Activated CD4-positive, alpha-beta T cell treated with anti-CD3 and anti-CD28 coated beads for 1 hour (primary cell): ENCODE measurements at places on chromosomes 12 and 14.

GRCh38 chr14:87045246-87045645, 947.7 kb downstream of the GALC start:
- DNase-seq: no peak

DNA sequence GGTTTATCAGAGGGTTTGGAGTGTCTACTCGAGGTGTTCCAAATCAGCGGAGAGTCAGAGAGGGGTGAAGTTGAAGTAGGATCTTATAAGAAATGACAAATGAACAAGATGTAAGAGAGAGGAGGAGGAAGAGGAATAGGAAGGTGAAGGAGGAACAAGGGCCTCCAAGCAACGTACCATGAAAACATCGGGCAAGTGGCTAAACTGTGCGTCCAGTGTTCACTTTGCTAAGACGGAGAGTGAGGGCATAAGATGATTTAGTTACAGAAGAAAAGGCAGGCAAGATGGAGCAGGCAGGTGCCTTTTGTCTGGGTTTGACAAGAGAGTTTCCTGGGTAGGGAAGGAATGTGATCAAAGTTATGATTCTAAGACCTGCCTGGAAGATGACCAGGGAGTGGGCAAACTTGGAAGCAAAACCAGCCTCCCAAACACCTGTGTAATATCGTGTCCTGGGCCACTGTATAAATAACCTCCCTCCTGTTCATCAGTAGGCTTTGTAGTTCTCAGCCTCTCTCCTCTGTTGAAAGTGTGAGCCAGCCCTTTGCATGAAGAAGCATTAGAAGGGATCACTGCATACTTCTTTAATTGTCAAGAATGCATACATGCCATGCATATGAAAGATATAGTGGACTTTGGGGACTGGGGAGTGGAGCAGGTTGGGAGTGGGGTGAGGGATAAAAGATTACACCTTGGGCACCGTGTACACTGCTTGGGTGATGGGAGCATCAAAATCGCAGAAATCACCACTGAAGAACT, 111.4 kb downstream of the ZFP36L1 start:
- DNase-seq: no peak

- DNase-seq: no peak
Observed at GRCh38 chr14:84323450-84323849, 1206.5 kb upstream of the FLRT2 start.

DNA sequence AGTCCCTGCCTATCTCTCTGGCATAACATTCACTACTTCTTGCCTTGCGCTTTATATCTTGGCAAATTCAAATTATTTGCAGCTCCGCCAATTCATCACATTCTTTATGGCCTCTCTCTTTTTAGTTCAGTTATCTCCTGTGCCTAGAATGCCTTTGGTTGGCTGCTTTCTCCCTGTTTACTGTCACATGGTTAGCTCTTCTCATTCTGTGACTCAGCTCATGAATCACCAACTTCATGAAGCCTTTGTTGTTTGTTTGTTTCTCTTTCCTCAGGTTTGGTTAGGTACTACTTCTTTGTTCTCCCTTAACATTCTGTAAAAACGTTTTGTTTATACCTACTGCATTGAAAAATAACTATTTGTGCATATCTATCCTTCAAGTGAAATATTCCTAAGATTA, 376.5 kb upstream of the GARIN6 start:
- DNase-seq: no peak

DNA sequence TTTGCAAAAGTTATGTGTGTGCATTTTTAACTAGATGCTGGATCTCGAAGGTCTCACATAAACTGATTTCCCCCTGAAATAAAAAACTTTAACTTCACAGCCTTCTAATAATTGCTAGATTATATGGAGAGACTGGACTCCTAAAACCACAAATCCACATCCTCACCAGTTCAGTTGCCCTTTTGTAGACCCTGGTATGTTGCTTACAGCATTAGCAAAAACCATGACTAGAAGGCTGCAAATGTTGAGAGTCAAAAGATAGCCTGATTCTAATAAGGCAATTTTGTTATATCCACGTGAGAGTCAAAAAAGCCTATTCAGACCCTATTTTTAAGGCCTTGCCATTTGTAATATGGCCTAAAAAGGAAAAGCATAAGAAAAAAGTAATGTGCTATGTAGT, 37.4 kb downstream of the RASSF8 start:
- no peak for DNase-seq

DNA sequence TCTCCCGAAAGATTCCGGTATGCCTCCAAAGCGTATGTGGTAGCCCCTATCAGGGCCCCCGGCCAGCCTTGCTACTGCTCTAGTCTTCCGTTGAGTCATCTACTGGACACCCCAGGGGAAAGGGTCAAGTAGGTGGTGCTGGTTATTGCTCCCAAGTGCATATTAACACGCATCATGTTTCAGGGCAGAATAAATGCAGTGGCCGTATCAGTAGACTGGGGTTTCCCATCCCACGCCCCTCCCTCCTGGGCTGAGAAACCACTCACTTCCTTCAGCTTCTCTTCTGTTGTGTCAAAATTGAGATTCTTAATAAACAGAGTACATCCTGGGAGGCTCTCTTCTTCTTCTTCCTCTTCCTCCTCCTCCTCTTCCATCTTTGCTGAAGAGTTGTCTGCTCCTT, 39.3 kb downstream of the RBM19 start:
- no peak for DNase-seq

DNA sequence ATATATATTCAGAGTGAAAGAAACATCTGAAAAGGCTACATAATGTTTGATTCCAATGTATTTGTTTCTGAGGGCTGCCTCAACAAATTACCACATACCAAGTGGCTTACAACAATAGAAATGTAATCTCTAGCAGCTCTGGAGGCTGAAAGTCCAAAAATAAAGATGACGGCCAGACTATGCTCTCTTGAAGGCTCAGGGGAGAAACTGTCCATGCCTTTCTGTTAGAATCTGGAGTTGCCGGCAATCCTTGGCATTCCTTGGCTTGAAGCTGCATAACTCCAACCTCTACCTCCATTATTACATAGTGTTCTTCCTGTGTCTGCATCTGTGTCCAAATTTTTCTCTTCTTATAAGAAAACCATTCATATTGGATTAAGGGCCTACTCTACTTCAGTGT, 68.1 kb upstream of the PLEKHG7 start:
- no peak for DNase-seq

DNA sequence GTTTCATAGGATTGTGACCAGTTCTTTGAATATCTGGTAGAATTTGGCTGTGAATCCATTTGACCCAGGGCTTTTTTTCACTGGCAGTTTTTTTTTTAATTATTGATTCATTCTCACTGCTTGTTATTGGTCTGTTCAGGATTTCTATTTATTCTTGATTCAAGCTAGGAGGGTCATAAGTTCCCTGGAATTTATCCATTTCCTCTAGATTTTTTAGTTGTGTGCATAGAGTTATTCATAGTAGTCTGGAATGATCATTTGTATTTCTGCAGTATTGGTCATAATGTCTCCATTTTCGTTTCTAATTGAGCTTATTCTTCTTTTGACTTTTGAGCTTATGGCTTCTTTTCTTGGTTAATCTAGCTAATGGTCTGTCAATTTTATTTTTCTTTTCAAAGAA, 291.6 kb downstream of the AKAP6 start:
- no peak for DNase-seq
